ENCODE measurements at places on chromosomes 3 and 15.

GRCh38 chr15:74716651-74717050 is 8.7 kb downstream of the CYP1A1 start:
- no peak for DNase-seq

DNA sequence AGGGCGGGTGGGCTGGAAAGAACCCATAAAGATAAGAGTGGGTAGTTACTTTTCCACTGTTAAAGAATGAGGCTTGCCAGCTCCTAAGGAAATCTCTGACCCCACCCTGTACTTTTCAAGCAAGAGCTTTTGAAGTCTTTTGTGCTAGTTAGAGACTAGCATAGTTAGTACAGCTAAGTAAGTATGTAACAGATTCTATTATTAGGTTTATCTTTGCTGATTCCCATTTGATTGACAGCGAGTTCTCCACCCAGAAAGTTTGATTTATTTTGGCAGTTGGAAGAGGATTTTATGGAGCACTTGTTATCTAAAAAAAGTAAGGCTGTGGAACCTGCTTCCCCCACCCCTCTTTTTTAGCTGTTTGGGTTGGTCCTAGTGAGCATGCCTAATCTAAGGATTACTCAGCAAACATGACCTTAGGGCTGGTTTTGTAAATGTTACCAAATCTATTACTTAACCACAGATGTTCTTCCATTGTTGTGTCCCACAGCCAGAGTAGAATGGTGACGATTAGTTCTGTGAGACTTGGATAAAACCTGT is 57.6 kb downstream of the FNDC3B start:
- no peak for DNase-seq

DNA sequence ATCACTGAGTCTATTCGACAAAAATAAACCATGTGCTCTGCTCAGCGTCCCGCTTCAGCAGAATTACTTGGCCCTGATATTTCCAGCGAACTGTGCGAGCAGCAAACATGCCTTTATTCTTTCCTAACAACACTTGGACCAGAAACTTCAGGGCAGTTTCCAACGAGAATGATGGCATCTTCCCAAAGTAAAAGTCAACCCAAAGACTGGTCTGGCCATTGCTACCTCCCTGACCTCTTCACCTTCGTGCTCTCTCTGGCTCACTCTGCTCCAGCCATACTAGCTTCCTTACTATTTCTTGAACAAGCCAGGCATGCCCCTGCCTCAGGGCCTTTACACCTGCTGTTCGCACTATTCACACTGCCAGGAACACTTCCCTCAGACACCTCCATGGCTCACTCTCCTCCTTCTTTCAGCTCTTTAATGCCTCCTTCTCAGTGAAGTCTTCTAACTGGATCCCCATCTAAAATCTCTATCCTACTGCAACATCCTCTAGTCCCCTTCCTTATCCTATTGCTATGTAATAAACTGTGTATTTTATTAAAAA is 6.3 kb downstream of the HOMER2 start:
- DNase-seq, result no peak

DNA sequence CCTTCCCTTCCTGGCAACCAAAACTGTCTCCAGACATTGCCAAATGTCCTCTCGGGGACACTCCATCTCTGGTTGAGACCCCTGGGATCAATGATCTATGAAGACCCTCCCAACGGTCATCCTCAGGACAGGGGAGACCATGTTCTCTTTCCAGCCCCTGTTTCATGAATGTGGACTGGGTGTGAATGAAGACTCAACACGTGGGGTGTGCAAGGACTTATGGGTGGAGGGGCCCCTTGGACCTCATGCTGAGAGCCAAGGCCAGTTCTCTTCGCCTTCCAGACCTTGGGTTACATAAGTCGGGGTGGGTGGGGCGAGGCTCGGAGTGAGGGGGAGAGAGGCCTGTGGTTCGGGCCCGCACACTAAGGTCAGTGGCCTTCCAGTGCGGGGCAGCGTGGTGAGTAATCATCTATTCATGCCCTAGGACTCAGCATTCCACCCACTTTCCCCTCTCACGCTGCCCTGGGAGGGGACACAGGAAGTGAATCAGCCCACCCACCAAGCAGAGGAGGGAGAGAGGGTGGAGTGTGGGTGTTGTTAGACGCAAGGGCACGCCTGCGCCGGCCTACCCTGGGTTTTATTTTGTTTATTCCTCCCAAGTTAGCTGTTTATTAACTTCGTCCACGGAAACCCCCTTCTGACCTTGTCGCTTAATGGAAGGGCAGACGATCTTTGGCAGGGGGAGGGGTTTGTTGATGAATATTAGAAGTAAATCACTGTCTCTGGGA is 6.7 kb downstream of the PAQR5 start:
- no peak for DNase-seq

- no peak for DNase-seq
Observed at GRCh38 chr3:97432914-97433313, 331.6 kb upstream of the ARL6 start.

DNA sequence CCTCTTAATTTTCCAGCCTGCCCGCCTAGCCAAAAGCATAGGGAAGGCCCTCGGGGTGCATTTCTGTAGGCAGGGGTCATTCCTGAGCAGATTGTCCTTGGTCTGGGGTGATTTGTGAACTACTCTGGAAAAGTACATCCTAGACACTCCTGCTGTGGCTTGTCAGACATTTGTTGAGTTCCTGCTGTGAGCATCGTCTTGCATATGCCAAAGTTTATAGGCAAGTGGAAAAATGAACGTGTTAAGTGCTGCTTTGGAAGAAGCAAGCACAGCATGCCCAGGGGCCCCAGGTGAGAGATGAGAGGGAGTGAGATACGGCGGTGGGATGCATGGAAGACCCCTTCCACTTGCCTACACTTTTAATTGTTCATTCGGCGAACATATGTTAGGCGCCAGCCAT is 237.7 kb upstream of the ST8SIA2 start:
- no peak for DNase-seq

DNA sequence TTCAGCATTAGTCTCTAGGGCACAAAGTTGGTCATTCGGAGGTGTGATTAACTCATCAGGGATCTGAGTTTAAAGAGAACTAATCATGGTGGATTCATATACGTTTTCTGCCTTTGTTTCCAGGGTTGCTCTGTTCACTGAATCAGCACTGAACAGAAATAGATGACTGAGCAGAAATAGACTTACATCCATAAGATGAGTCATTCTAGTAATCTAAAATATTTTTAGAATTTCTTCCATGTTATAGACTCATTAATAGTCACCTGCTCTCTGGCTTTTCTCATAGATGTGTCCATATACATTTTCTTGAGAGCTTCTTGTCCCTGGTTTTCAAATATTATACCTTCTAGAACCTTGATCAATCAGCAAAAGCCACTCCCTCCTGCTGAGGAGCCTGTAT is 837.6 kb upstream of the DPPA4 start:
- no peak for DNase-seq

GRCh38 chr3:82000350-82000749 is 238.9 kb upstream of the GBE1 start:
- DNase-seq, result no peak

DNA sequence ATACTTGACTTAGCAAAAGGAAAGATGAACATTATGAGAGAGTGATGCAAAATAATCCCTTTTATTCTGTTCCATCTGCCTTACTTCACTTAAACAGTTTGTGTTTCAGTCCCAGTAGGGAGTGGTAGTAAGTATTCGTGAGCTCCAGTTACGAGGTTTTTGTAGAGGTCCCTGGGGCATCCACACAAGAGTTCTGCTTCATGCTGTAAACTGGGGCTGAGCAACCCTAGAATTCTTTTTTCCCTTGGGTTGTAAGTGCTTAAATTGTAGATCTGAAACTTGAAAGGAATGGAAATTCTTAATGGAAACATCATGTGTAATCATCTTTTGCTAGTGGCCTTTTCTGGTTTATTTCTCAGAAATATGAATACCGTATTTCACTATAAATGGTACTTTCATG is 79.5 kb downstream of the SEMA6D start:
- no peak for DNase-seq

- DNase-seq, result peak; percentile 76
Observed at GRCh38 chr15:70504299-70504951, 258.9 kb downstream of the UACA start.

- DNase-seq, result peak; percentile 17
Observed at GRCh38 chr3:15797642-15798303, at the start of gene ANKRD28. Gene ANKRD28 (minus strand): TSS chr3:15797979. CDS start chr3:15796521, 1,458 bp downstream.

DNA sequence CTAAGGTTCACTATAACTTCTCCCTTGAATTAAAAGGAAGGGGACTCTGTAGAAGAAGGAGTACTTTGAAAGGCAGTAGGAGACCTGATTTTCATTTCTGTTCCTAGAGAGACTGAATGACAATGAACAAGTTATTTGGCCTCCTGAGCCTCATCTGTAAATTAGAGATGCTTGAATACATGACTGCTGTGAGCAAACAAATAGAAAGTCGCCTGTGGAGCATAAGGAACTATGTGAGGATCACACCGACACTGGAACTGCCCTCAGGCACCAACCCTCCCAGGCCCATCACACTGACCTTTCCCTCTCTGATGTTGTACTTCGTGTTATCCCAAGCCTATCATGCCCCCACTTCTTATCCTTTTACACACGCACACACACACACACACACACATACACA is 48.6 kb downstream of the IMPG2 start:
- DNase-seq, result no peak

DNA sequence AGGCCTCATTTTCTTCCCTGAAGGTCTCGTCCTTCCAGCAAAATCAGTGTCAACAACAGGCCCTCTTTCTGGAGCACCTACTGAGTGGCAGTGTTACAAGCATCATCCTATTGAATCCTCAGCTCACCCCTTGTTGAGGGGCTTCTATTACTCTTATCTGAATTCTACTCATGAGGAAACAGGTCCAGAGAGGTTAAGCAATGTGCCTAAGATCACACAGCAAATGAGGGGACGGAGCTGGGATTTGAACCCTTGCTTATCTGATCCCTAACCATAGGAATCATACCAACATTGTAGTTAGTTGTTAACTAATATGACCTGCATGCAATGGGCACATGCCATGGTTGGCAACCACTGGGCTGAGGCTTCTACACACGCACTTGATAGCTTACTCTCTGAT is 63.0 kb downstream of the SLC6A6 start:
- no peak for DNase-seq

DNA sequence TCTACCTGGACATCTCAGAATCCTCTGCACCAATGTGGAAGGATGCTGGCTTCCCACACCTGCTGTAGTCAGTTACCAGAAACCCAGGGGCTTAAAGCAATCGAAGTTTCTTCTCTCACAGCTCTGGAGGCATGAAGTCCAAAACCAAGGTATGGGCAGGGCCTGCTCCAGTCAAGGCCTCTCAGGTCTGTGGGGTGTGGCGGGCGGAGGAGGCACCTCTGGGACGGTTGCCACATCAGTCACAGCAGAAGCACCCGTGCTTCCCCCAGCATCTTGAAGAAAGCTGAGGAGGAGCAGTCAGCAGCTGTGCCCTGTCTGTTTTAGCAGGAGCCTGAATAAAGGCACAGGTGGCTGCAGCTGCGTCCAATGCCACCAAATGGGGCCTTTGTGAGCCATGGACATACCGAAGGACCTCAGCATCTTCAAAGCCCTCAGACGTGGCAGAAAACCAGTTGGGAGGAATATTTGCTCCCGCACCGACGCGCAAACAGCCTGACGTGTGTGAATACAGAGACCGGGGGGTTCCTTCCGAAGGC is 68.9 kb downstream of the TFRC start:
- DNase-seq, result no peak

DNA sequence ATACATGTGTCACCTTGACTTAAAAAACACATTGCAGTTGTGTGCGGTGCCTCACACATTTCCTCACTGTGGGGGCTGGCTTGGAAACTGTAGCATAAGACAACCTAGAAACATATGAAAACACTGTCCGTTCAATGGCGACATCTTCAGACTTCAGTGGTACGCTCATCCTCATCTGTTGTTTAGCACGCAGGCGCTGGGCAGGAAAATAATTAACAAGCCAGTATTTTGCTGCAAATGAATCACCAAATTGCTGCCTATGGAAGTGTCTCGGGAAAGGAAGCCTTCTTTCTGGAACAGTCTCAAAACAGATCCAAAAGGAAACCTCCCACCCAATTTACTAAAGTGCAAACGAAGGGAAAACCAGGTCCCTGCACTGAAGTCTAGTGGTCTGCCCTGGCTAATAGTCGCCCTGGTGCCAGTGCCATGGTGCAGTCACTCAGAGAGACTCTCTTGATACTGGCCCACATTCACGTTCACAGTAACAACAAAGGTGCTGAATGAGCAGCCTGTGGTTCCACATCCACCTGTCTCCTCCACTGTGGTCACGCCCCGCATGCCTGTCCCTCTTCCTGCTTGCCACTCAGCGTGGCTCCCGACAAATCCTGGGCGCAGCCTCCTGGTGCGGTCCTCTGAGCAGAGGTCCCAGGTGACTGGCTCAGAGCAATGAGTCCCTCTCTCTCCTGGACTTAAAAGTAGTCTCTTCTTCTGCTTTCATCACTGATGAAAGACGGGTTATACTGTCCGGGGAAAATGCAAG is 35.6 kb upstream of the MUC13 start:
- DNase-seq, result no peak

- DNase-seq, result peak; percentile 52
Observed at GRCh38 chr15:92848852-92849598, 51.1 kb upstream of the CHD2 start.

GRCh38 chr3:63251499-63251898 is 26.6 kb upstream of the SYNPR start:
- DNase-seq, result no peak

- no peak for DNase-seq
Observed at GRCh38 chr15:84722628-84723027, 6.7 kb upstream of the SEC11A start.

DNA sequence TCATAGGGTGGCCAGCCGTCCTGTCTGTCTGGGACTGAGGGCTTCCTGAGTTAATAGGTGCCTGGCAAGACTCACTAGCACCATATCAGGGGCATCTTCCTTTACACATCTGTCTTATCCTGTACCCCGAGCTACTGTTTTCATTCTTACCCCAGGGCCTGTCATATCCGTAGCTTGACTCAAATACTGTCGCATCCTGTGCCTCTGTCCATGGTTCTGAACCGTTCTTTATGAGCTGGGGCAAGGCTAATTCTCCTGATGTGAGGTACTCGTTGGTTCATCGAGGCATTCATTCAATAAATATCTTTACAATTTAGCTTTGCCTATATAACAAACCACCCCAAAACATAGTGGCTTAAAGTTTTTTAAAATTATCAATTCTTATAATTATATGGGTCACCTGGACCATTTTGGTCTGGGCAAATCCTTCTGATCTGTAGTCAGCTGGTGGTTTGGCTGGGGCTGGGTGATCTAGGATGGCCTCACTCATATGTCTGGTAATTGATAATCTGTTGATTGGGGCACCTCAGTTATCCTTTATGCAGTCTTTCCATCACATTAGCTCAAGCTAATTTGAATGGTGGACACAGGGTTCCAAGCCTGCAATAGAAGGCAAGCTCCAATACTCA is 121.2 kb downstream of the TLE3 start:
- DNase-seq, result peak; percentile 80

GRCh38 chr3:196654735-196655090 is 15.2 kb downstream of the NRROS start:
- no peak for DNase-seq

- DNase-seq, result peak; percentile 9
Observed at GRCh38 chr3:138653567-138653966, 45.0 kb downstream of the FAIM start.

DNA sequence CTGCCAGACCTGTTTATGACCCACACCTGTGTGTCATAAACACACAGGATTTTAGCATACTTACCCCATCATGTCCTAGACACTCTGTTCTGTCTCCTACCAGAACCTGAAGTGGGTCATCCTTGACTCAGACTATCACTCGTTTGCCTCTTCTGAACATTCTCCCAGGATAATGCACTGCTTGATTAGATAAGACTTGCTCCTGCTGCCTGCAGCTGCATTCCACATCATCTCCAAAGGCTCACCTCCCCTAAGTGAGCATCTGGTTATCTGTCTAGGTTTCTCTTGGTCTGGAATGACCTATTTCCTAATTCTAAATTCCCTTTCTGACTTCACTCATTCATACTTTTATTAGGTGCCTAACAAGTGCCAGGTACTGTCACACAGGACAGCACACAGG is 332.1 kb downstream of the NTRK3 start:
- no peak for DNase-seq
